ENCODE measurements at places on chromosomes 13 and 19. TPM values are rescaled to one million over a fixed set of nuclear protein-coding genes. Genes with fewer than 3 reads are reported as not detected.

The ZNF441 gene
- 3.8 TPM for total RNA-seq

The AP1M2 gene
- total RNA-seq, result 110 TPM

The FBXO17 gene
- total RNA-seq, result 24.1 TPM

The GDF15 gene
- total RNA-seq, result 14.4 TPM

The KIR3DL1 gene
- total RNA-seq, result not detected

- peaks cover 7% of the 10 kb centered on the region for H3K36me3 ChIP-seq
- H3K27ac ChIP-seq, result no peak overlapping the region
- no peaks in the 10 kb centered on the region for H3K27me3 ChIP-seq
- no peak overlapping the region for H3K4me3 ChIP-seq
- no peak for DNase-seq
- H3K4me1 ChIP-seq, result peaks cover 2% of the 10 kb centered on the region
Measured at GRCh38 chr13:81012031-81012430, 671.1 kb upstream of the SPRY2 start.

DNA sequence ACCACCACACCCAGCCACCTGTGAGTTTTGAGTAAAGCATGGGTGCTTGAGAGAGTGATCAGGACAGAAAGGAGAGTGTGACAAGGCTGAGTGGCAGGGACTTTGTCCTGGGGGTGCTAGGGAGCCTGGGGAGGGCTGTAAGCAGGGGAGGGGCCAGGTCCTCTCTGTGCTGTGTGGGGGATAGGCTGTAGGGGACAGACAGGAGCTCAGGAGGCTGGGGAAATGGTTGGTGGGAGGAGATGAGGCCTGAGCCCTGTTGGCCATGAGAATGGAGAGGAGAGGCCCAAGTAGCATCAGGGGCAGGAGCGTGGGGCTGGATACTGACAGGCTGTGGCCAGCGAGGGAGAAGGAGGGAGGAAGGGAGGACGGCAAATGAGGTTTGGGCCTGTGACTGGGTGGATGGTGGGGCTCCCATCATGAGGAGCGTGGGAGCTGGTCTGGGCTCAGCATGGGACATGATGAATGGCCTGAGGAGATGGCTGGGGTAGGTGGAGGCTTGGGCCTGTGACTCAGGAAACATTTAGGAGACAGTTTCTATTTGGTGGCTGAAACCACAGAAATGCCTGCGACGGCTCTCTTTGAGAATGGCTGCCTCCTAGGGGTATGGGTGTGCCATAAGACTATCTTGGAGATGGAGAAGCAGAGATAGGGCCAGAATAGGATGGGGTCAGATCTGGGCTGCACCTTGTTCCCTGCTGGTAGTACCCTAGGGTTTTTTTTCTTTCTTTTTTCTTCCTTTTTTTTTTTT is 25.0 kb downstream of the GRIN2D start:
- DNase-seq, result no peak
- H3K4me3 ChIP-seq, result no peak overlapping the region
- no peaks in the 10 kb centered on the region for H3K36me3 ChIP-seq
- peak overlapping the region; percentile 64 for H3K27ac ChIP-seq
- peaks cover 6% of the 10 kb centered on the region for H3K4me1 ChIP-seq
- H3K27me3 ChIP-seq, result no peaks in the 10 kb centered on the region

Measured in progenitor cell of endocrine pancreas (in vitro differentiated cells).